ENCODE measurements at places on chromosomes 13 and 19. TPM values are rescaled to one million over a fixed set of nuclear protein-coding genes. Genes with fewer than 3 reads are reported as not detected.

GPC6 gene
- total RNA-seq, result under 0.01 TPM

ZNF737 gene
- total RNA-seq, result 7.8 TPM

CLC gene
- not detected for total RNA-seq

DHX34 gene
- total RNA-seq, result 6.3 TPM

CD33 gene
- under 0.01 TPM for total RNA-seq

DNA sequence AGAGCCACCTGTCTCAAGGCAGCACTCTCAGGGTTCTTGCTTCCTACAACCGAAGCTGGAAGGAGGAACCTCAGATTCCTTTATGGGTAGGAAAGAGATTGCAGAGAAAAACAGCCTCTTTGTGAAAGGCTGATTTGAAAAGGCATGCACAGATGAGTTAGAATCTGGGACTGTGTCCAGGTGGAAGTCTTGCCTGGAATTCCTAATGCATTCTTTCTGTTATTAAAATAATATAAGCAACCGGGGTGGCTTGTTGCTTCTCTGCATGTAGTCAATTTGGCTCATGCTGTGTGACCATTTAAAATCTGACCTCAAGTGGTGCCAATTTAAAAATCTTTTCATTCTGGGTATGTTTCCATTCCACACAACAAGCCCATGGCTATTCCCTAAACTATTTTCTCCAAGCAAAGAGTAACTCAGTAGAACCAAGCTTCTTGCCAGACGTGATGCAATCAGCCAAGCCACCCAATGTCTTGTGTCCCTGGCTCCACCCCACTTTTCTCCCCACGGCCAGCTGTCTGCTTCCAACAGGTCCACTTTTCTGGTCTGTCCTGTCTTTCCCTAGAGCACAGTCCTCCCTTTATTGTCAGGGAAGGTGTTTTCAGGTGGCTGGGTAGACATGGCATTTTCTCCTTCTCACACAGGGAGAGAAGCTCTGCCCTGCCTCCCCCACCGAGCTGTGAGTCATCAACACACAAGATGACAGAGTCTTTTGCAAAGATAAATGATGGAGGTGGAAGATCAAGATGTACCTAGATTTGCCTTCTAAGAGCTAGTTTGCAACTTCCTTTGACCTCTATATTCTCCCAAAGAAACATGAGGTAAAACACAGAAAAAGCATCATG lies 394.3 kb downstream of the FOXO1 start:
- DNase-seq, result peak; percentile 57

GRCh38 chr19:36128392-36128736 lies 11.5 kb upstream of the CAPNS1 start:
- DNase-seq, result no peak

DNA sequence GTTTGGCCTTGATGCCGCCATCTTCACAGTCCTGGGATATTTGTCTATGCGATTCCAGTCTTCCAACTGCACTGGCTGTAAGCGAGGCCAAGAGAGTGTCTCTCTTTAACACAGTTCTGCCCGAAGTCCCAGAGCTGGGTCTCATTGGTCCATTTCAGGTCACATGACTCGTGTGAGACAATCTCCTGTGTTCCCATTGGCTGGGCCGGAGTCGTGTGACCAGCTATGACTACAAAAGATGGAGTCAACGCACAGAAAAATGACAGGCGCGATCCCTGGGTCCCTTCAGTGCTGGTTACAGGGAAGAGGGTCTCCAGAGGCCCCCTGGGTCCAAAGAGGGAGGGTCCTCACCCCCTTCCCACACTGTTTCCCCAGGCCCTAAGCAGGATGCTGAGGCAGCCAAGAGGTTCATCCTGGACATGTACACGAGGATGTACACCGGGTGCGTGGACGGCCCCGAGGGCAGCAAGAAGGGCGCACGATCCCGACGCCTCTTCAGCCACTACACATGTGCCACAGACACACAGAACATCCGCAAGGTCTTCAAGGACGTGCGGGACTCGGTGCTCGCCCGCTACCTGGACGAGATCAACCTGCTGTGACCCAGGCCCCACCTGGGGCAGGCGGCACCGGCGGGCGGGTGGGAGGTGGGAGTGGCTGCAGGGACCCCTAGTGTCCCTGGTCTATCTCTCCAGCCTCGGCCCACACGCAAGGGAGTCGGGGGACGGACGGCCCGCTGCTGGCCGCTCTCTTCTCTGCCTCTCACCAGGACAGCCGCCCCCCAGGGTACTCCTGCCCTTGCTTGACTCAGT lies 15.9 kb upstream of the S1PR4 start:
- no peak for DNase-seq

DNA sequence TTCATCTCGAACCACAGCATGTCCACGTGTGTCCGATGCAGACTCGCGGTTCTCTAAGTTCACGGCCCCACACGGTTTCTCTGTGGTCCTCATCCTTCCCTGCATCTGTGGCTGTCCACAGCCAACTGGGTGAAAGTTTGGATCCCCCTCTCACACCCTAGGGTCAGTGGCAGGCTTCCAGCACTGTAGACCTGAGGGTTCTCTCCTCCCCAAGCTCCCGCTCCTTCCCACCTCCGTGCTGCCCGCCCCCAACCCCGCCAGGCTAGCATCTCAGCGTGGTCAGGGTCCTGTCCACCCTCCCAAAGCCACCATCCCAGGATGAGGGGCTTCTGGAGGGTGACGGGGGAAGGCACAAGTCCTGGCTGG lies 3.0 kb downstream of the ANGPTL4 start:
- DNase-seq, result peak; percentile 46

GRCh38 chr13:67221630-67222226 lies 8.4 kb downstream of the PCDH9 start:
- DNase-seq, result no peak

DNA sequence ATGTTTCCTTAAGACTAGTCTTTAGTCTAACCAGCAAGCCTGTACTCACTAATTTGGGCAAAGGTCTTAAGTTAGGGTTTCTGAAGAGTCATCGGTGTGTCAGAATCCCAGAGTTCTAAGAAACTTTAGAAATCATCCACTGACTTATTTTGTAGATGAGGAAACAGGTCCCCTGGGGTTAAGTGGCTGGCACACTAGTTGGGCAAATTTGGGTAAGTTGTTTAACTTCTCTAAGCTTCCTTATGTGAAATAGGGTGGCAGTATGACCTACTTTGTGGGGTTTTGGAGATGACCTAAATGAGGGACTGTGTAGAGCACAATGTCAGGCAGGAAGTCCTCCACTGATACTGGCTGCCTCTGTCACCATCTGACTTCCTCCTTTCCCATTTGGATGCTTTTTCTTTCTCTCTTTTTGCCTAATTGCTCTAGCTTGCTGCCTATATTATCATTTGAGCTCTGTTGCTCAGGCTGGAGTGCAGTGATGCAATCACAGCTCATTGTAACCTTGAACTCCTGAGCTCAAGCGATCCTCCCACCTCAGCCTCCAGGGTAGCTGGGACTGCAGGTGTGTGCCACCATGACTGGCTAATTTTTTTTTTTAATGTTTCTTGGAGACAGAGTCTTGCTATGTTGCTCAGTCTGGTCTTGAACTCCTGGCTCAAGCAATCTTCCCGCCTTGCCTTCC lies 2.3 kb downstream of the ADGRE3 start:
- no peak for DNase-seq

DNA sequence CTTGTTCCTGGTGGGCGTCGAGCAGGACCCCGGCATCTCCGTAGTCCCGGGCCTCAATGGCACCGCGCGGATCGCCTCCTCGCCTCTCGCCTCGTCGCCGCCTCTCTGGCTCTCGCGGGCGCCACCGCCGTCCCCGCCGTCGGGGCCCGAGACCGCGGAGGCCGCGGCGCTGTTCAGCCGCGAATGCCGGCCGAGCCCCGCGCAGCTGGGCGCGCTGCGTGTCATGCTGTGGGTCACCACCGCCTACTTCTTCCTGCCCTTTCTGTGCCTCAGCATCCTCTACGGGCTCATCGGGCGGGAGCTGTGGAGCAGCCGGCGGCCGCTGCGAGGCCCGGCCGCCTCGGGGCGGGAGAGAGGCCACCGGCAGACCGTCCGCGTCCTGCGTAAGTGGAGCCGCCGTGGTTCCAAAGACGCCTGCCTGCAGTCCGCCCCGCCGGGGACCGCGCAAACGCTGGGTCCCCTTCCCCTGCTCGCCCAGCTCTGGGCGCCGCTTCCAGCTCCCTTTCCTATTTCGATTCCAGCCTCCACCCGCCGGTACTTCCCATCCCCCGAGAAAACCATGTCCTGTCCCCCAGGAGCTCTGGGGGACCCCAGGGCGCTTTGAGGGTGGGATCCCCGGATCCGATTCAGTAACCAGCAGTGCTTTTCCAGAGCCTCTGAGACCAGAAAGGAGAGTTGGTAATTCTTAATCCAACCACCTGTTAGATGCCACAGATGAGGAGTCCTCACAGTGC lies 885 bp downstream of the MLNR start:
- peak; percentile 7 for DNase-seq

DNA sequence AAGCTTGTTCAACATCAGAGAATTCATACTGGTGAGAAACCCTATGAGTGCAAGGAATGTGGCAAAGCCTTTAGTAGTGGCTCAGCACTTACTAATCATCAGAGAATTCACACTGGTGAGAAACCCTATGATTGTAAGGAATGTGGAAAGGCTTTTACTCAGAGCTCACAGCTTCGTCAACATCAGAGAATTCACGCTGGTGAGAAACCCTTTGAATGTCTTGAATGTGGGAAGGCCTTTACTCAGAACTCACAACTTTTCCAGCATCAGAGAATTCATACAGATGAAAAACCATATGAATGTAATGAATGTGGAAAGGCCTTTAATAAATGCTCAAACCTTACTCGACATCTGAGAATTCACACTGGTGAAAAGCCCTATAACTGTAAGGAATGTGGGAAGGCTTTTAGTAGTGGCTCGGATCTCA lies 25.2 kb downstream of the ZNF383 start:
- no peak for DNase-seq

DNA sequence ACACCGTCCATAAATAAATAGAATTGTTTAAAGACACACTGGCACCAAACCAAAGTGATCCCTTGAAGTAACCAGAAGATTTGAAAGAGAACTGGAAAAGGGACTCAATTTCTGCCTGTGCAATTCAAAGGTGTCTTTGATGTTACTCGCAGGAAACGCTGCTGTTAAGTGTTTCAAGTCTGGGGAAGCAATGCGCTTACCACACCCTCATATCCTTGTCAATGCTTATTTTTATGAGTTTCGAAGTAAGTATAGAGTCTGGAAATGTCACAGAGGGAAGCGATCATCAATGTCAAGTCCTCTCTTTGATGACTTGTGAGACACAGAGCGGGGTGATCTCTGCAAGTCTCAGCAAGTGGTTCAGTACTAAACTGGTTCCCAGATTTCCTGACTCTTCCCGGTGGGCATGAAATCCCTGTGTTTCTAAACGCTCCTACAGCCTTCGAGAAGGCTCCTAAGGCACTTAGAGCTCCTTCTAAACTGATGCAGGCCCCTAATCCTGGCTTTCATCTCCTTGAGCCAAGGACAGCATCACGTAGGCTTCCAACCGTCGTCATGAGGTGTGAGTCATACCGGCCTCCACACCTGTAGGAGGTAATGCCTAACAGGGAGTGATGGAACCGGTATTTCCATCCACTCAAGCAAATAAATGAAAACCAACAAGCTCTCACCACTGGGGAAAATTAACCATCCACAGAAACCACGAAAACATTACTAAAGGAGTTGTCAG lies 22.8 kb downstream of the SYDE1 start:
- no peak for DNase-seq

DNA sequence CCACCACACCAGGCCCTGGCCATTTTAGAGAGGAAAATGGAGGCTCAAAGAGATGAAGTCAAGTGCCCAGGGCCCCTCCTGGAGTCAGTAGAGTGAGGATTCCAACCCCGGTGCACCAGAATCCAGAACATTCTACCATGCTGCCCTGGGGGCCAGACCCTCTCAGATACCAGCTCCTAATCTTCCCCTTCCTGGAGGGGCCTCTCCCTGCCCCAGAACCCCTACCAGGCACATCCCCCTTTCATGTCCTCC lies 11.1 kb downstream of the CAPN12 start:
- no peak for DNase-seq

DNA sequence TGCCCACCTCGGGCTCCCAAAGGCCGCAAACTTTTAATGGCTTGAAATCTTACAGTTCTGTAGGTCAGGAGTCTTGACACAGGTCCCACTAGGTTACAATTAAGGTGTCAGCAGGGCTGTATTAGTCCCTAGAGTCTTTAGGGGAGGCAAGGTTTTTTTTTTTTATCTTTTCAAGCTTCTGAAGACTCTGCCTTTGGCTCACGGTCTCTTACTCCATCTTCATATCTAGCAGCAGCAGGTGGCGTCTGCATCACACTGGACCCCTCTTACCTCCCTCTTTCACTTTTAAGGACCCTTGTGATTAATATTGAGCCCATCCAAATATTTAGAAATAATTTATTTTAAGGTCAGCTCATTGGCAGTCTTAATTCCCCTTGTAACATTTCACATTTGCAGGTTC lies 11.6 kb downstream of the MIR17HG start:
- no peak for DNase-seq

GRCh38 chr13:75149776-75150175 lies 332.2 kb downstream of the TBC1D4 start:
- no peak for DNase-seq

DNA sequence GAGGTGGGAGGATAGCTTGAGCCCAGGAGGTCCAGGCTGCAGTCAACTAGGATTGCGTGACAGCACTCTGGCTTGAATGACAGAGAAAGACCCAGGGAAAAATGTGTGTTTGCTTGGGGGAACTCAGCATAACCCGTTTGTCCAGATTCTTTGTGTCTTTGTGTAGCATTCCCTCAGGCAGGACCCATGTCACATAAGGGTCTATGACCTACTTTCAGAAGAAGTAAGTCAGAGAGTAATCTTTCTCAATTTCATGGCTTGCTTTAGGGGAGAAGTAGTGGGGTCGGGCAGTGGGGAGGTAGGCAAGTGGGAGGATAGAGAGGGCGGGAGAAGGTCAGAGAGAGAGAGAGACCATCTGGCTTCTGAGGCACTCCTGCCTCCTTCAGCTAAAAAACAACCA lies 11.9 kb upstream of the PSPC1 start:
- no peak for DNase-seq

DNA sequence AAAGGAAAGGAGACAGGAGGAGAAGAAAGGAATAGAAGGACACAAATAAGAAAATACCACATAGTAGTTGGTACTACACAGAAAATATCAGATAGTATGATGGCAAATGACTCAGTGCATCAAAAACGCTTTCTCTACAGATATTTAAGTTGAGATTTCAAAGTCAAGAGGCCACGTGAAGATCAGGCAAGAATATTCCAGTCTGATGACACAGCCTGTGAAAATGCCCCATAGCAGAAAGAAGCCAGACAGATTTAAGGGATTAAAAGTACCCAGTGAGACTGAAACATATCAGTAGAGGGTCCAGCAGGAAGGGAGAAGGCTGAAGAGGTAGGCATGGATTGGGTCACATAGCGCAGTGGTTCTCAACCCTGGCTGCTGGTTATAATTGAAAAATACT lies 113.7 kb downstream of the VWA8 start:
- DNase-seq, result no peak

DNA sequence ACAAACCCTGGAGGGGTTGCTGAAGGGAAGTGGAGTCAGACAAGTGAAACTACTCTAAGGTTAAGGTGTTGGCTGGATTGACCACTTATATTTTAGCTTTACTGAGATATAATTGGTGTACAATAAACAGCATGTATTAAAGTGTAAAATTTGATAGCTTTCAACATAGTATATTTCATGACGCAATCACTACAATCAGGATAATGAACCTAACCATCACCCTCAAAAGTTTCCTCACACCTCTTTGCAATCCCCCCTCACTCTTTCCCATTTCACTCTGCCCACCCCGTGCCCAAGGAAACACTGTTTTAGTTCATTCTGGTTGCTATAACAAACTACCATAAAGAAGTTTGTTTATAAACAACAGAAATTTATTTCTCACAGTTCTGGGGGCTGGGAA lies 508.0 kb downstream of the FGF9 start:
- DNase-seq, result no peak

- DNase-seq, result peak; percentile 45
These were observed 1.1 kb downstream of the MBD3 start for GRCh38 chr19:1591421-1592023.

All from dermis microvascular lymphatic vessel endothelial cell (primary cell).